Activated CD8-positive, alpha-beta memory T cell treated with anti-CD3 and anti-CD28 coated beads, Interleukin-2, amount 10 ng/mL, durations not matched to agents 7 days and 5 days (primary cell): ENCODE measurements at places on chromosomes 3 and 15. TPM values are rescaled to one million over a fixed set of nuclear protein-coding genes. Genes with fewer than 3 reads are reported as not detected.

DNA sequence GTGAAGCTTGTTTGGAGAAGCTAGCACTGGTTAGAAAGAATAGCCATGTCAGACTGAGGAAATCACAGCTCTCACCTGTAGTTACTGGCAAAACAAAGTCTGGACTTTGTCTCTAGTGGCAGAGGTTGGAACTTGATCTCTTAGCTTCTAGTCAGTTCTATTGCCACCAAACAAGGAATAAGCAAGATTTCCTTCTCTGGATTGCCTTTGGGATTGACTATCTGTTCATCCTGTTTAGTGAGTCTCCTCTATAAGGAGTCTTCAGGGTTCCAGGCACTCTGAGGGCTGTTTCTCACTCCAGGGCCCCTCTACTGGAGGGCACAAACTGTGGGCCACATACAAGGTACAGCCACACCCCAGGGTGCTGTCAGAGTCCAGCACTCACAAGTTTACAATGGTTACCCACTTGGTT, 426.6 kb upstream of the THBS1 start:
- H3K36me3 ChIP-seq = no peaks in the 10 kb centered on the region
- H3K4me1 ChIP-seq = no peaks in the 10 kb centered on the region
- no peak overlapping the region for H3K4me3 ChIP-seq
- no peak overlapping the region for H3K27ac ChIP-seq
- H3K27me3 ChIP-seq = peaks cover 38% of the 10 kb centered on the region

- no peaks in the 10 kb centered on the region for H3K36me3 ChIP-seq
- no peak overlapping the region for H3K27ac ChIP-seq
- no peaks in the 10 kb centered on the region for H3K4me1 ChIP-seq
- H3K4me3 ChIP-seq = no peak overlapping the region
- DNase-seq = no peak
- H3K27me3 ChIP-seq = peaks cover 9% of the 10 kb centered on the region
These were observed 54.3 kb downstream of the DGKG start for GRCh38 chr3:186307594-186308221.

The SEMA3G gene
- total RNA-seq = 0.38 TPM

DNA sequence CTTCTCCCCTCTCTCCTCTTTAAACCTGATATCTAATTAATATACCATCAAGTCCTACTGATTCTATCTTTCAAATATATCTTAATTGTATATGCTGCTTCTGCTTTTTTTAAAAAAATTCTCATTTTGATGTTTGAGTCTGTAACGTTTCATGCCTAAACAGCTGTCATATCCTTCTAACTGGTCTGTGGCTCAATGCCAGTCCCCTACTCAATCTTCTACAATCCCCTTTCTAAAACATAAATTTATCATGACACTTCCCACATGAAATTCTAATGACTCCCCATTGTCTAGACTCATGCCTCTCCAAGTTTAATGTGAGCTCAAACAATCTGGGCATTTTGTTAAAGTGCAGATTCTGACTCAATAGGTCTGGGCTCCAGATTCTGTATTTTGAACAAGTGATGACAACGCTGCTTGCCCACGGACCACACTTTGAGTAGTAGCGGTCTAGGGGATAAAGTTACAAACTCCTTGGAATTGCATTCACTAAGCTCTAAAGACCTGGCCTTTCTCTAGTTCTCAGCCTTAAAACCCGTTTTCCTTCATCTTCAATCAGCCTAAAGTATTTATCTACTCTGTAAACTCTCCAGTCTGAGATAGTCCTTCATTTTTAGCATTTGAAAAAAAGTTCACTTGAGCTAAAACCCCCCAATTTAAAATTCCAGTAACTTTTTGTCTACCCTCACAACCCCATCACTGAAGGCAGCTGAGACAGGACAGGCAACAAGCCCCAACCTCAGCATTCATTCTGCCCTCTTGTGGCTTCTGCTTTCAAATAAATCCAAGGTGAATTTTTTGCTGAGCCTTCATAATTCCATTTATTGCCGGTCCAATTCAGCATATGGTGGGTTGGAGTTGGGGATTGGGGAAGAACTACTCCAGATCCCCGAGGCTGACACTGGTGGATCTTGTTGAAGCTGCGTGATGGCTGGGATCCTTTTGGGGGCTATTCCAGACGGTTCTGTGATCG, 88.1 kb upstream of the THRB start:
- no peak overlapping the region for H3K27ac ChIP-seq
- DNase-seq = no peak
- H3K36me3 ChIP-seq = no peaks in the 10 kb centered on the region
- no peaks in the 10 kb centered on the region for H3K27me3 ChIP-seq
- H3K4me3 ChIP-seq = no peak overlapping the region

GRCh38 chr3:29949940-29950616, 656.3 kb upstream of the TGFBR2 start:
- no peak overlapping the region for H3K27ac ChIP-seq
- no peaks in the 10 kb centered on the region for H3K4me1 ChIP-seq
- H3K27me3 ChIP-seq = no peaks in the 10 kb centered on the region
- no peak for DNase-seq

DNA sequence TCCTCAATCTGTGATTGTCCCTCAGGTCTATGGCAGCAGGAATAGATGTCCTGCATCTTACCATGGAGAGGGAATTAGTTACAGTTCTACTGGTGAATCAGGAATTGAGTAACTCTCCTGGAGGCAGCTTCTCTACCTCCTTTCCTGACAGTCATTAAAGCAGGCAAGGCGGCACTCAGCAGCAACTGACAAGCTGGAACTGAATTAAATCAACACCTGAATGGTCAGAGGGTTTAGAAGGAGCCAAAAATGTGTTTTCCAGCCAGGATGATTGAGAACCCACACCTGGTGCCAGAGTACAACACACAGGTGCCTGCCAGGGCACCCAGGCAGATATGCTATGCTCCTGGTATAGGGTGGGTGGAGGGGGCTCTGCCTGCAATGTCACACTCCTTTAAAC, 43.1 kb upstream of the TIPARP start:
- peaks cover 3% of the 10 kb centered on the region for H3K27me3 ChIP-seq
- H3K27ac ChIP-seq = no peak overlapping the region
- no peak for DNase-seq

GRCh38 chr15:86236356-86237110, 156.9 kb downstream of the AGBL1 start:
- peaks cover 7% of the 10 kb centered on the region for H3K27me3 ChIP-seq
- H3K36me3 ChIP-seq = no peaks in the 10 kb centered on the region
- DNase-seq = no peak
- peaks cover 2% of the 10 kb centered on the region for H3K4me1 ChIP-seq
- no peak overlapping the region for H3K4me3 ChIP-seq

DNA sequence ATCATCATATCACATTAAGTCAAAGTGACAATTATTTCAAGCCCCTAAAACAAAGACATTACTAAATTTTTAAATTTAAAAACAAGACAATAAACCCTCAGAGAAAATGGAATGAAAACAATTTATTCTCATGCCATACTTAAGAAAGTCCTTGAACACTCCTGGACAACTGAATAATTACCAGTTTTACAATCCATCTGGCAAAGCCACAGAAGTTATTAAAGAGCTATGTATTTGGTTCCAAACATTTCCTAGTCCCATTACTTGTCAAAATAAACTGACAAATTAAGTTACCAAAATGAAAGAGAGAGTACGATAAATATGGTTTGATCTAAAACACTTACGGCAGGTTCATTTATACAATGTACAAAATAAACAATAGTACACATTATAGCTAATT, 63.2 kb downstream of the LRRFIP2 start:
- no peak for DNase-seq
- H3K4me3 ChIP-seq = no peak overlapping the region
- peaks cover 1% of the 10 kb centered on the region for H3K4me1 ChIP-seq
- no peak overlapping the region for H3K27ac ChIP-seq
- no peaks in the 10 kb centered on the region for H3K27me3 ChIP-seq
- no peaks in the 10 kb centered on the region for H3K36me3 ChIP-seq

- no peak overlapping the region for H3K27ac ChIP-seq
- no peaks in the 10 kb centered on the region for H3K27me3 ChIP-seq
- no peaks in the 10 kb centered on the region for H3K36me3 ChIP-seq
- no peak for DNase-seq
- no peaks in the 10 kb centered on the region for H3K4me1 ChIP-seq
These were observed 470.2 kb upstream of the AGTR1 start for GRCh38 chr3:148227534-148227933.

The TM2D3 gene
- 43.2 TPM for total RNA-seq

The TGM4 gene
- not detected for total RNA-seq
